ENCODE measurements at places on chromosomes 16 and 17. TPM values are rescaled to one million over a fixed set of nuclear protein-coding genes. Genes with fewer than 3 reads are reported as not detected.

DNA sequence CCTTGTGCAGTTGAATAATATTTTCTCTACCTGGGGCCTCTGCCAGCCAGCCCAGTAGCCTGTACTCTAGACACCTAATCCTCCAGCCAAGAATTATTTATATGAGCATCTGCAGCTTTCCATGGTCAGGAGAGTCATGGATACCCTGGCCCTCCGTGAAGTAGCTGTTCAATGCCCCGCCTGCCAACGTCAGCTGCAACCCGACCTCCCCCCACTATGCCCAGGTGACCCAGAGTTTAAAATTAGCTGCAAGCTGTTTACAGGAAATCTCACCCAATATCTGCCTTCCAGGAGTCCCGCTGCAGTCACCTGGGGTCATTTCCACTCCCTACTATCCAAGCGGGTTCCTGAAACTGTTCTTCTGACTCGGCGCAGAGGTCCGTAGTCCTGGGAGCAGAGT, 12.3 kb downstream of the SDR42E2 start:
- no peak for DNase-seq

GRCh38 chr16:26911436-26911835, 155.3 kb upstream of the C16orf82 start:
- no peak for DNase-seq

DNA sequence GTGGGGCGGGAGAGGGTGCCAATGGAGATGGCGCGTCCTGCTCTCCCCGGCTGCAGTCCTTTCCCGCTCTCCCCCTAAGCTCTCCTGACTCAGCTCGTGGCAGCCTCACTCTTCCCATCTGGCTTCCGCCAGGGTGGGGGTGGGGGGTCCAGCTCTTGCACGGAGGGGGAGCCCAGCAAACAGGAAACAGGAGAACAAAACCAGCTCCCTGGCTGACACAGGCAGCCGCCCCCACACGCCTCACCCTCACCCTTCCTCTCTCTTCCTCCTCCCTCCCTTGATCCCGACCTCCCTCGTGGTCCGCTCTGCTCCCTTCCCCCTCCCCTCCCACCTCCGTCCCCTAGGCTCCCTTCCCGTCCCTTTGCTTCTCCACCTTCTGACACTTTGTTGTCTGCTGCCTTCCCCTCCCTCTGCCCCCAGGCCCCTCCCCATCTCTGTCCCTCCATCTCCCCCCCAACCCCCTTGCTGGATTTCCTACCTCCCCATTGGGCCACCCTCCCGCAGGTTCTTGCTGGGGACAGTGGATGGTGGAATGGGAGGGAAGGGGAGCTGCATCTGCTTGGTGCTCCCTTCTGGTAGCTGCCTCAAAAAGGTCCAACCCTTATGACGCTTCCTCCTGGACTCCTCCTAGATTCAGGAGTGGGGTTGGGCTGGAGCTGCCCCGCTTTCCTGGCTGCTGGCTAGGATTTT, 23.7 kb downstream of the ARHGAP23 start:
- DNase-seq: peak; percentile 89

- peak; percentile 64 for DNase-seq
Measured at GRCh38 chr16:20904507-20905081, 4.0 kb downstream of the LYRM1 start.

- no peak for DNase-seq
Measured at GRCh38 chr17:58569196-58569595, 54.8 kb upstream of the MTMR4 start.

DNA sequence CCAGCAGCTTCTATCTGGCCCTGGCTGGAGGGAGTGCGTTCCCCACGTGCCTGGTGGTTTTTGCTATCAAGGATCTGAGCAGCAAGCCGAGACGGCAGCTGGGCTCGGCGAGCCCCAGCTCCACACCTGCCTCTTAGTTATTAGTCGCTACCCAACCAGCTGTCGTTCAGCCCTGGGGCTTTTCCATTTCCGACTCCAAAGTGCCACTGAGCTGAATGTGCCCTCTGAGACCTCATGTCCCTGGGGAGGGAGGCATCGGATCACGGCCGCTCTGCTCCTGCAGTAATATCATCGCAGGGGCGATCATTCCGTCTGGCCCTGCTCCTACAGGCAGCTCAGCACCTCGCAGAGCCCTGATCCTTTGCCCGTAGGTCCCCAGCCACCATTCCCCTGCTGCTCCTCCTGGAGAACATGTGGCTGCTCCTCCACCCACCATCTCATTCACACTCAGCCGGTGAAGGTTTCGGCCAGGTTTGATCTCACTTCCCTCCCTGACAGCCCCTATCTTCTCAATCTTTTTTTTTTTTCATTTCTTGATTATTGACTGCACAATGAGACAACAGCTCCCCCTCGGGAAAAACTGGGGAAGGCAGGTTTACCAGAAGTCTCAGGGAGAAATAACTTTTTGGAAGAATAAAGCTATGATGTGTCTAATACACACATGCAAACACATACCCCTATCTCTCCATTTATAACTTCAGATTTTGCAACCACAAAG, 86.7 kb downstream of the ZFHX3 start:
- DNase-seq: no peak

- DNase-seq: no peak
Measured at GRCh38 chr17:19332371-19333131, 30.0 kb downstream of the B9D1 start.

KRTAP4-3 gene
- not detected for total RNA-seq

DNA sequence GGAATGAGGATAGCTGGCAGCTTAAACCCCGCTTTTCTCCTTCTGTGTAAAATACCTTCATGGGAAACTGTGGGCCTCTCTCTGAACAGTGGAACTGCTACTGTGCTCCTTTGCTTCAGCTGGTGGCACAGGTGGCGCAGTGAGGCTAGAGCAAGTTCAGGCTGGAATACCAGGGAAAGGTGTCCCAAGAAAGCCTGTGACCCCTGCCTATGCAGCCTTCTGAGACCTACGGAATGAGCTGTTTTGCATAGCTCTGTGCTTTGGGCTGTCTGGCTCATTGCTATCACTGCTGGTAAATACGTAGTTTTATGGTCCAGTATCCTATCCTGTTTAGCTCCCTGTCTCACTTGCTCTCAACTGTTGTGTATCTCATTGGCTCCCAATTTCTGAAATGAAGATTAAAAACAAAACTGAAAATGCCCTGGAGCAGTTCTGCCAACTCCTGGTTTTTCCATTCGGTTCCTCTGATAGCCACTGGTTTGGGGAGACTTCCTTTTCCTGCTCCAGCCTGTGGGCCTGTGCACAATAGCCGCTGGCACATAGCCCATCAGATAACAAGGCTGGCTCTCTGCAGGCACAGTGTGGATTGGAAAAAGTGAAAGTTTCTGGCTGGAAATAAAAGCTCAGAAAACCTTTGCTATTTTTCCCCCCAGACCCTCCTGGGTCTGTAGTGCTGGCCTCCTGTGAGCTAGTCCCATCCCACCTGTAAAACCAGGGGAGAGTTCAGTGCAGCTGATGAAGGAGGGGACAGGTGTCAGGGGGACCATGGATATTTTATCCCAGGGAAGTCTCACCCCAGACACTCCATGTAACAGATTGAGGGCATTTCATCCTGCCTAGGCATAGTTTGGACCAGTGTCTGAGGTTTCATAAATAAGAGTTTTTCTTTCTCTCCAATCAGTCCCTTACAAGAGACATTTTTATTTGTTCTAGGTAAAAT, 24.0 kb downstream of the LIMD2 start:
- DNase-seq: peak; percentile 92

Data from H4 (cell line).